ENCODE measurements at places on chromosomes 1 and 21.

- no peak for DNase-seq
Observed at GRCh38 chr1:238677567-238677966, 708.8 kb upstream of the CHRM3 start.

GRCh38 chr21:41932191-41932575 is 21.6 kb downstream of the C2CD2 start:
- DNase-seq = no peak

GRCh38 chr1:40663324-40664166 is 1.9 kb downstream of the RIMS3 start:
- no peak for DNase-seq

GRCh38 chr1:156805766-156806511 is 10.7 kb downstream of the SH2D2A start:
- no peak for DNase-seq

GRCh38 chr1:167722152-167722869 is 529 bp downstream of the MPZL1 start:
- peak; percentile 51 for DNase-seq

DNA sequence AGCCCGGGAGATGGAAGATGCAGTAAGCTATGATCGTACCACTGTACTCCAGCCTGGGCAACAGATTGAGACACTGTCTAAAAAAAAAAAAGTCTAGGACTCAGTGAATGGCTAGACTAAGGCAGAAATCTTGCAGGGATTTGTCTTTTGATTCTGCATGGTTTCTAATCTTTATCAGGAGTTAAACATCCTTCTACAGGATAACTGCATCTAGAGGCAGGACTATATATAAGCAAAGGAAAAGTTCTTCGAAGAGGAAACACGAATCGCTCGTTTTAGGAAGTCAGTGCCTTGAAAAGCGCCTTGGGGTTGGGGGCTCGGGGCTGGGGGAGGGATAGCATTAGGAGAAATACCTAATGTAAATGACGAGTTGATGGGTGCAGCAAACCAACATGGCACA is 602 bp upstream of the UFC1 start:
- DNase-seq = no peak

DNA sequence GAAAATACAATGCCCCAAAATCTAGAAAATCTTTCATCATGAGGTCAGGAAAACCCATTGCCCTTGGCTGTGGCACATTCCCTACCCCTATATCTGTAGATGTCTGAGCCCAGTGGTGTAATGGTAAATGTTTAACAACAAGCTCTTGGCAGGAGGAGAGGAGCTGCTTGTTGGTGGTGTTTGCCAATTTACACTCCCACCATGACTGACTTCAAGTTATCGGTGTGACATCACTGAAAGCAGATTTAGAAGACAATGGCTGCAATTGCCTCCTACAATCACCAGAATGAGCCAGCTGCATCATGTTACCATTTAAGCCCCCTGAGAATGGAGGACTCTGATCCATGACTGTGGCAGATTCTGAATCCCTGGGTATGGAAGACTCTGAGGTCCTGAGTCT is 70.9 kb downstream of the SDC3 start:
- no peak for DNase-seq

DNA sequence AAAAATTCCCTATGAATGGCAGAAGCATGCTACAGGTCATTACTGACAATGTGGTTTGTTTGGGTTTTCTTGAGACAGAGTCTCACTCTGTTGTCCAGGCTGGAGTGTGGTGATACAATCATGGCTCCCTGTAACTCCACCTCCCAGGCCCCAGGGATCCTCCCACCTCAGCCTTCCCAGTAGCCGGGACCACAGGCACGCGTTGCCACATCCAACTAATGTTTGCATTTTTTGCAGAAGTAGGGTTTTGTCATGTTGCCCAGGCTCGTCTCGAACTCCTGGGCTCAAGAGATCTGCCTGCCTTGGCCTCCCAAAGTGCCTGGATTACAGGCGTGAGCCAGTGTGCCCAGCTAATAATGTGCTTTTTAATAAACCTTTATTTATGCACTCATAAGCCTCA is 259.1 kb downstream of the NFIA start:
- DNase-seq = no peak

DNA sequence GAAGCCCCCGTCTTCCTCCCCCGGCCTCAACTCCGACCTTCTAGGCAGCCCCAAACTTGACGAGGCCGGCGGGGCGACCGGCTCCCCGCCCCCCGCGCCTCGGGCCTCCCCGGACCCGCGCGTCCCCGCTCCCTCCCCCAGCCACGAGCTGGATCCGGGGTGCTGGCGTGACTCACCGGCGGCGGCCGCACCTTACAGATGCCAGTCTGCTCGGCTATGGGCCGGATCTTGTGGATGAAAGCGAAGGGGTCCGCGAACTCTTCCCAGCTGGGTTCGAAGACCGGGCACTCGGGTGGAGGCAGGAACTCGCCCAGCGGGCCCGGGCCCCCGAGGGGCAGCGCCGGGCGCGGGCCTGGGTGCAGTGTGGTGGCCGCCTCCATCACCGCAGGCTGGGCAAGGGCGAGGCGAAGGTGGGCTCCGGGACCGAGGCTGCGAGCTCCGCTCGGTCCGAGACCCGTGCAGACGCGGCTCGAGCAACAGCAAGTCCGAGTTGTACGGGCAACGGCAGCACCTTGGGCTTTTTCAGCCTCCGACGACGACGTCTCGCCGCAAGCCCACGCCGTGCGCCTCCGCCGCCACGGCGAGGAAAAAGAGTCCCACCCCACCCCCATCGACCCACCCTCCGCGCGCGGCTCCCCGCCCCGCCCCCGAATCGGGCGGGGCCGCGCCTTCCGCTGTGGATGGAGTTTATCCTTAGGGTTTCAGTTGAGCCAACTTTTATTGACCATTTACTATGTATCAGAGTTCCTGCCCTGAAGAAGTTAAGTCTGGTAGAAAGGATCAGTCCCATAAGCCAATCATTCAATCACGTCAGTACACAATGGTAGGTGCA is at the start of gene KDM5B:
KDM5B (minus strand) TSS at position 496 of the 832 bp plus-strand sequence; CDS start at position 380, 116 bp downstream.
- DNase-seq = peak; percentile 82

DNA sequence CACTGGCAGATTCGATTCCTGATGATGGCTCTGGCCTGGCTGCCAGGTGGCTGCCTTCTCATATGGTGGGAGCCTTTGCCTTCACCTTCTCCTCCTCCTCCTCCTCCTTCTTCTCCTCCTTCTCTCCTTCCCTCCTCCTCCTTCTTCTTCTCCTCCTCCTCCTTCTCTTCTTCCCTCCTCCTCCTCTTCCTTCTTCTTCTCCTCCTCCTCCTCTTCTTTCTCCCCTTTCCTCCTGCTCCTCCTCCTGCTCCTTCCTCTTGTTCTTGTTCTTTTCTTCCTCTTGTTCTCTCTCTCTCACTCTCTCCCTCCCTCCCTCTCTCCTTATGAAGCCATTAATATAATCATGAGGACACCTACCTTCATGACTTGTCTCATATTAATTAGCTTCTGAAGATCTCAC is 278.7 kb downstream of the CAMTA1 start:
- DNase-seq = no peak

GRCh38 chr1:103489935-103490334 is 35.6 kb upstream of the RNPC3 start:
- DNase-seq = no peak

DNA sequence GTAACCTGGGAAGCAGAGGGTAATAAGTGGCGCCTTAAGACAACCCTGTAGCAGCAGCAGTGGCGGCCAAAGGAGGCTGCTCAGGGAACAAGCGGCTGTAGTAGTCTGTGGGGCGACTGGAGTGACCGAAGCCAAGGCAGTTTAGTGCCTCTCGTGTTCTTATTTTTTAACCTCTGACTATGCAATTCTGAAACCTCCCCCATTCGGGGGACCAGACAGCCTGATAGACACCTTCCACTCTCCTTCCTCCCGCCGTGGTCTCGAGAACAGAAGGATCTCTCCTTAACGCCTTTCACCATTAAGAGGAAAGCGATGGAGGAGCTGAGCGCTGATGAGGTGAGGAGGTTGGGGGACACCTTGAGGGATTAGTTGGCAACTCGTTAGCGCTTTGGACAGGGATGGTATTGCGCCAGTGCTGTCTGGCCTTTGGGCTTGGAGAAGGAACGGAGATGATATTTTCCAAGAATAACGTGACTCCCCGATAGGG is 644 bp downstream of the UBE4B start:
- DNase-seq = peak; percentile 57

DNA sequence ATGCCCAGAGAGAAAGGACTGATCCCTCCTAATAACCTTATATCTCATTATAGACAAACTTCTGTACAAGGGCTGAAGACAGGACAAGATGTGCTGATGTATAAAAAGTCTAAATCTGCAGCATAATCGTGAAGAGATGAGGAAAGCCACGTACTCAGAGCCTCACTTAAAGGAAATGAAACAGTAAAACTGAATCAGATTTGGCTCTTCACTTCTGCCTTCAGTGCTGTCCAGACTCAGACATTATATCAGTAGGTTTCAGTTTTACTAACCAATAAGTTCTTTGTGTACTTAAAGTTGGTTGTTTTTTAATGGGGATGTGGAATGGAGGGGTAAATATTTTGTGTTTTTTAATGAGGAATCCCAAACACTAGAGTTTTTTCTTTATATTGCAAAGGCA is 45.3 kb upstream of the RGS1 start:
- DNase-seq = no peak

DNA sequence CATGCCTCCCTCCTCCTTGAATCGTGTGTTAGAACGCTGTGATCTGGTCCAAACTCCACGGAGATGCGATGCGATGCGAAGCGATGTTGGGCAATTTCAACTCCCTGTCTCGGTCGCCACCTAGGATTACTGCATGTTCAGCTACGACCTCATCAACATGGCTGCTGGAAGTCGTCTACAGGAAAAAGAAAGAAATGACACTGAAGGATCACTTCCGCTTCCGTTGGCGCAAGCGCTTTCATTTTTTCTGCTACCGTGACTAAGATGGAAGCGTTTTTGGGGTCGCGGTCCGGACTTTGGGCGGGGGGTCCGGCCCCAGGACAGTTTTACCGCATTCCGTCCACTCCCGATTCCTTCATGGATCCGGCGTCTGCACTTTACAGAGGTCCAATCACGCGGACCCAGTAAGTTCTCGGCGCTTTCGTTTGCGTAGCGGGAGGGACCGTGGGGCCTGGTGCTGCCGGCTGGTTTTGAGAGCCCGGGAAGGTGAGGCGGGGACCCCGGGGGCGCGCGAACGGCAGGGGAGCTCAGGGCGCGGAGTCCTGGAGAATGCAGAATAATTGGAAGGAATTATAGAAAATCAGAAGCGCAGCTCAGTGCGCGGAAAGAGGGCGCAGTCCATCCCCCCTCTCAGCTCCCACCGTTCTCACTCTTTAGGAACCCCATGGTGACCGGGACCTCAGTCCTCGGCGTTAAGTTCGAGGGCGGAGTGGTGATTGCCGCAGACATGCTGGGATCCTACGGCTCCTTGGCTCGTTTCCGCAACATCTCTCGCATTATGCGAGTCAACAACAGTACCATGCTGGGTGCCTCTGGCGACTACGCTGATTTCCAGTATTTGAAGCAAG is at the start of gene PSMB4:
PSMB4 (plus strand) TSS at position 250 of the 848 bp plus-strand sequence; CDS start at position 265, 15 bp downstream.
- DNase-seq = peak; percentile 83

- DNase-seq = no peak
Observed at GRCh38 chr1:74523873-74524480, 11.6 kb upstream of the LRRC53 start.

GRCh38 chr1:239633432-239633831 is 247.1 kb downstream of the CHRM3 start:
- DNase-seq = no peak

DNA sequence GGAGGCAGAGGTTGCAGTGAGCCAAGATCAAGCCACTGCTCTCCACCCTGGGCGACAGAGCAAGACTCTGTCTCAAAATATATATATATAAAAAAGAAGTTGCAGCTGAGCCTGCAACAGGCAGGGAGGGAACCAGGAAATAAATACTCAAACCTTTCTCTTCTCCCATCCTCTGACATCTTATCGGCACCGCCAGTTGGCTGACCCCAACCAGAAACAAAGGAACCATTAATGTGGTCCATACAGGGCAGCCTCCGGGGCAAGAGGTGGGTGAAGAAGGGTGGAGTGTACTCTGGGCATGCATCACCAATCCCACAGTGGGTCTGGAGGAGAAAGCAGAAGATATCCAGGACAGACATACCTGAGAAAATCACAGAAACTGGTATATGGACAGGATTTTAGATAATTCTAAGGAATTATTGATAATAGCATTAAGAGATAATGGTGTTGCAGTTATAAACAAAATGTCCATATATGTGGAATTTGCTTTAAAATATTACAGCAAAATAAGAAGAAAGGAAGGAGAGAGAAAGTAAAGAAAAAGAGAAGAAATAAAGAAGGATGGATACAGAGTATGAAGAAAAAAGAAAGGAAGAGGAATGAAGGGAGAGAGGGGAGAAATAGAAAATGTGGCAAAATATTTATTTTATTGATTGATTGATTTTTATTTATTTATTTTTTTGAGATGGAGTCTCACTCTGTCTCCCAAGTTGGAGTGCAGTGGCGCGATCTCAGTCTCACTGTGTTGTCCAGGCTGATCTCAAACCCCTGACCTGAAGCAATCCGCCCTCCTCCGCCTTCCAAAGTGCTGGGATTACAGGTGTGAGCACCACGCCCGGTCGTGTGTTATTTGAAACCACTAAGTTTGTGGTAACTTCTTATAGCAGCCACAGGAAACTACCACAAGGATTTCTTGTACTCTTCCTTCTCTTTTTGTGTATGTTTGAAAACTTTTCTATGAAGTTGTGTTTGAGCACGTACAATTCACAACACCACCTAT is 4.1 kb upstream of the PTAFR start:
- no peak for DNase-seq

DNA sequence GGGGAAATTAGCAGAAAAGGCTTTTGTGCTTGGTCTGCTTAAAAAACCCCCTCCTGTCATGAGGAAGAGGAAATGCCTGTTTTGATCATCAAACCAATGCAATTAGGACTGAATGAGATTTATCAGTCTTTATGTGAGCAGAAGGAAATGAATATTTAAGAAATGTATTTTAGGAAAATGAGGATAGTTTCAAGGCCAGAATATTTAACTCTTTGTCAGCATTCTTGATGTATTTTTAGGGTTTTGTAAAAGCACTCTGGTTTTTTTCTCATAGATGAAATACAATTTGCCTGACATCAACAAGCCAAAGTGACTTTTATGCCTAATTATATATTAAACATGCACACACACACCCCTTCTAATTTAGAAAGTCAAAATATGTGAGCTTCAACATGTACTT is 213.8 kb downstream of the GRIK1 start:
- no peak for DNase-seq

GRCh38 chr1:247102381-247102780 is 1.8 kb downstream of the ZNF669 start:
- DNase-seq = no peak

DNA sequence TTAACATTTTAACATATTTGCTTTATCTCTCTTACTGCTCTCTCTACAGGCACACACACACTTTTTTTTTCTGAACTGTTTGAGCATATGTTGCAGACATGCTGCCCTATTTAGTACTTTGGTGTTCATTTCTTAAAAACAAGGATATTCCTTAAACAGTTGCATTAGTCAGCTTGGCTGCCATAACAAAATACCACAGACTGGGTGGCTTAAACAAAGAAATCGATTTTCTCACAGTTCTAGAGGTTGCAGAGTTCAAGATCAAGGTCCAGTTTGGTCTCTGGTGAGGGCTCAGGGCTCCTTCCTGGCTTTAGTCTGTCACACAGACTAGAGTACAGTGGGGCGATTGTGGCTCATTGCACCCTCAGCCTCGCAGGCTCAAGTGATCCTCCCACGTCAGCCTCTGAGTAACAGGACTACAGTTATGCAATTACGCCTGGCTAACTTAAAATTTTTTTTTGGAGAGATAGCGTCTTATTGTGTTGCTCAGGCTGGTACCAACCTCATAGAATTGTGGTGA is 46.7 kb downstream of the RPRD2 start:
- DNase-seq = no peak

GRCh38 chr1:232635778-232636356 is 5.9 kb upstream of the SIPA1L2 start:
- DNase-seq = no peak
